NCI-H1694 treated with DMSO at 0.1 percent for 48 hours (cell line): ENCODE measurements at places on chromosomes 3 and 15.

GRCh38 chr3:156978481-156978961 lies 152.4 kb downstream of the LEKR1 start:
- DNase-seq = no peak

GRCh38 chr3:39590806-39591205 lies 123.3 kb downstream of the MOBP start:
- no peak for DNase-seq

DNA sequence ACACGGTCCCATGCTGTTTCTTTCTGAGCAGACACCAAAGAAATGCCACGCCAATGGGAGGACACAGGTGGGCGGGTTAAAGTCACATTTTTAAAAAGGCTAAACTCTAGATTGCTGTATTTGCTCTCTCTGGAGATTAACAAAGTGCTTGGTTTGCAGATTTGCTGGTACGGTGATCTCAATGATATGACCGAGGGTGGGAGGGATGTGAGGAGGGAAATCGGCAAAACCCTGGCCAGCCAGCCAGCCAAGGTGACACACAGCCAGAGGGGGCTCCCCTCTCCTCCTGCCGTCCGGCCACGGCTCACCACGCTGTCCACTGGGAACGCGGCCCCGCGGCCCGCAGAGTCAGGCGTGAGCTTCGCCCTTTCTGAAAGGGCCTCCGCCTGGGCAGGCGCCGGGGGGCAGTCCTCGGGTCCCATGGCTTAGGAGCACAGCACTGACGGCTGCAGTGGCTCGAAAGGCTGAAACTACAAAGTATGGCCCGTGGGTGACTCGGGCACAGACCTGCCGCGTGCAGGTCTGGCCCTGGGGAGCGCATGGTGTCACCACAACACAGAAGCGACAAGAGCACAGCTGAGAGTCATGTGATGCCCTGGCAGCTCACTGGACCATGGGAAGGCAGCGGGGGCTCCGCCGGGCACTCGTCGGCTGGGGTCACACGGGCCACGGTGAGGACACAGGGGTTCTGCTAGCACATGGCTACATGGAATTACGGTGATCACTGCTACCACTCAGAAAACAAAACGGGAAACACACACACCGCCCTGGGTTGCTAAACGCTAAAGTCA lies 57.8 kb upstream of the RPL32 start:
- DNase-seq = no peak

- DNase-seq = no peak
Measured at GRCh38 chr3:120497818-120498217, 47.0 kb upstream of the FSTL1 start.

DNA sequence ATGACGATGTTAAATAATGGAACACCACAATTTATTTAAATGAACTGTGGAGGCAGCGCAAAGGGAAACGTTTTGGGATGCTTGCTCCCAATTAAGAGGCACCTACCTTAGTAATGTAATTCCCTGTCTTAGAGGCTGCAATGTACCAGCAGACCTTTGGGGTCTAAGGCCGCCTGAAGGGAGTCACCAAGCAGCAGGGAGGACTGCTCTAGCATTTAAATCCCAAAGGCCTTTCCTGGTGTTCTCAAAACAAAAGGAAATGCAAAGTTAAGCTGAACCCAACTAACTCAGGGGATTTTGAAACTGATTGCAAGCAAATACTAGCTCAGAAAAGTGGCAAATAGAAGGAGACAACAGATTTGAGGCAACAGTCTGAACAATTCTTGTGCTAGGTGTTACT lies 510.8 kb downstream of the GABRG3 start:
- no peak for DNase-seq

DNA sequence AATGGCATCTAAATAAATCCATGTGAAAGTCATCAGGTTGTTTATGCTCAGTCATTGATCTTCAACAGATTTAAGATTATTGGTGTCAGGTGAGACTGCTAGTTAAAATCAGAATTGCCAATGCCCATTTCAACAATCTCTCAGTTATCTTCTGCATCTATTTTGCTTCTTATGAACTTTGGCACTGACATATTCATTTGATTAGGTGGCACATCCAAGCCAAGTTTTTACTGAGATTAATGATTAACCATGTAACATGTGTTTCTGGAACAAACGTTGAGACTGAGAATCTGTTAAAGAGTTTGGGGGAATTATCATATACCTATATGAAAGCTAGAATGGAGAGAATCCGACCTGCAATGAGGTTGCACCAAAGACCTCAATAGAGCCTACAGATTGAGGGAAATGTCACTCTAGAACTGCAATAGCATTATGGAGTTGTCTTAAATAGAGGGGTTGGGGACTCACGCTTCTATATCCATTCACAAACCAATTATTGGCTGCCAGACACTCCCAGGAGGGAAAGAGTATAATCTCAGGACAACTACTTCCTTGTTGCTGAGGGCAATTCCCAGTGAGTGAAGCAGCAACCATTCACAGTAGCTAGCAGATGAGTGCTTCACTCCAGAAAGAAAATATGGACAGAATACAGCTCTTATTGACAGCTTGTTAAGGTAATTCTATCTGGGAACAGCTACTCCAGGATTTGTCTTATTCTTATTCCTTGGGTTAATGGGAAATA lies 891.3 kb downstream of the SQOR start:
- no peak for DNase-seq

GRCh38 chr3:127081001-127081720 lies 98.2 kb downstream of the PLXNA1 start:
- DNase-seq = no peak

- no peak for DNase-seq
Measured at GRCh38 chr3:136960838-136961836, 3.4 kb downstream of the IL20RB start.

DNA sequence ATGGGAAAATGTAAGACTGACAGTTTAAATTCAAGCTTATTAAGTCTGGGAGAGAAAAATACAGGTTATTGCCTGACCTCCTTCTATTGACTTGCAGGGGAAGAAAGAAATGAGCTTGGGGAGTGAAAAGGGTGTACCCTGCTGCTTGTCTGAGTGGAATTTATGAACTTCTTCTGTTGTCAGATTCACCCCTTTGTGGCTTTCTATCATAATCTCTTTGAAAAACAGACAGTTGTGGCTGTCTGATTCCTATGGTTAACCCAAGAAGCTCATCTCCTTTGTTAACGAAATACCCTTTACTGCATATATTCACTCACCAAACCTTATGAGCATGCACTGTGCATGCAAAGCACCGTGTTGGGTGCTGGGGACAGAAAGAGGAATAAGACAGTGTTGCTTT lies 22.5 kb downstream of the GPD1L start:
- no peak for DNase-seq

- DNase-seq = no peak
Measured at GRCh38 chr3:15823092-15823491, 25.3 kb upstream of the ANKRD28 start.

DNA sequence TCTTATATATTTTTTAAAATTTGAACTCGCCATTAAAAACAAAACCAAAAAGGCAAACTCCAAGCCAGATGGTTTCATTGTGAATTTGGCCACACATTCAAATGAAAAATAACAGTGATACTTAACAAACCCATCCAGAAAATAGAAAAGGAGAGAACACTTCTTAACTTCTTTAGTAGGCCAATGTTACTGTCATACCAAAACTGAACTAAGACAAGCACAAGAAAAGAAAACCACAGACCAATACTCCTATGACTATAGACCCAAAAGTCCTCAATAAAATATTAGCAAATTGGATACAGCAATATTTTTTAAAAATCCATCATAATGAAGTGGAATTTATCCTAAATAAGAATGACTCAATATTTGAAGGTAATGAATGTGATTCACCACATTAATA lies 73.5 kb upstream of the ALDH1A3 start:
- DNase-seq = no peak

- no peak for DNase-seq
Measured at GRCh38 chr3:127475391-127475790, 115.1 kb downstream of the TPRA1 start.

DNA sequence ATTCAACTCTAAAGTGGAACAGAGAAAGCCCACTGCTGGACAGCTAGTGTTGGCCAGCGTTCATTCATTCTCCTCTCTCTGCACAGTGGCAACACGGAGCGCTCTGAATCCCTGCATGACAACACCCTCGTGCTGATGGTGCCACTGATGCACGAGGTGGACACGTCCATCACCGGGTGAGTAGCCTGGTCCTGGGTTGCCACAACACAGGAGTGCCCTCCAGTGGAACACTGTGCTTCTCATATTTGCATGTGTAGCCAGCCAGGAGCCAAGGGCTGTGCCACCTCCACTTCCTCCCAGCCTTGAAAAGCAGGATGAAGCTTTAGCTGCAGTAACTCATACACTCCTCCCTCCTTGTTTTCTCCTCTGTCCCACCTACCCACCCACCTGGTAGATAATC lies 120.0 kb upstream of the CTDSPL start:
- DNase-seq = no peak

GRCh38 chr15:33934396-33934795 lies 33.9 kb upstream of the CHRM5 start:
- DNase-seq = no peak

DNA sequence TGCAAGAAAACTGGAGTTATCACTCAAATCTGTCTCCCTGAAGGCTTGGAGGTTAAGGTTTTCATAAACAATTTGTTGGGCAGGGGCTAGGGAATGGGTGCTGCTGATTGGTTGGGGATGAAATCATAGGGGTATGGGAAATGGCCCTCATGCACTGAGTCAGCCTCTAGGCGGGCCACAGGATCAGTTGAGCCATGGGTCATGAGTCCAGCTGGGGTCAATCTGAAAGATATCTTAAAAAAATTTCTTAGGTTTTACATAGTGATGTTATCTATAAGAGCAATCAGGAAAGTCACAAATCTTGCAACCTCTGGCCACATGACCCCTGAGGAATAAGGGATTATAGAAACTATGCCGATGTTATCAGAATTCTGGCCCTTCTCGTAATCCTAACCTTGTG lies 491.7 kb downstream of the ZIC1 start:
- no peak for DNase-seq

DNA sequence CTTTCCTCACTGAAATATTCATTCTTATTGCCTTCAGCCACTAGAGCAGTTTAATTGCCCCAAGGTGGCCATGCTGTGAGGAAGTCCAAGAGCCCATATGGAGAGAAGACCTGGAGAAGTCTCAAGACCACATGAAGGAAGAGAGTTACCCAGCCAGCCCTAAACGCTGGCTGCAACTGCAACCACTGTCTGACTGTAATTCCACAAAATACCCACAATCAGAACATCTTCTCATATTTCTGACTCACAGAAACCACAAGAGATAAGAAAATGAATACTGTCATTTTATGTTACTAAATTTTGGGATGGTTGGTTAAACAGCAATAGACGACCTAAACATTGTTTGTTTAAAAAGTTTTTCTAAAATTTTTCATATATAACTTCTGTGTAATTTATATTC lies 14.7 kb upstream of the SST start:
- no peak for DNase-seq

DNA sequence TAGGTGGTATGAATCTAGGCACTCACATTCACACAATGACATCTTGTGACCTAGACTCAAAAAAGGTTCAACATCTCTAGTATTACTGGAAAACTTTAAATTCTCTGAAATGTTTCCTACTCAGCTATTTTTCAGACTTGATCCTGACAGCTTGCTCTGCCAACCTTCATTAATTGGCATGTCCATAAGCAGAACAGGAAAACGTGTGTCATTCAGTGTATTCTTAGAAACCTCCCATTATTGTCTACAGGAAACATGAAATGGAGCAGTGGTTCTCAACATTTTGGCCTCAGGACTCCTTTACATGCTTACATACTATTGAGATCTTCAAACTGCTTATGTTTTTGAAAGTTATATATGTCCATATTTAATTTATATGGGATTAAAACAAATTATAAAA lies 363.2 kb downstream of the NAALADL2 start:
- peak; percentile 27 for DNase-seq

DNA sequence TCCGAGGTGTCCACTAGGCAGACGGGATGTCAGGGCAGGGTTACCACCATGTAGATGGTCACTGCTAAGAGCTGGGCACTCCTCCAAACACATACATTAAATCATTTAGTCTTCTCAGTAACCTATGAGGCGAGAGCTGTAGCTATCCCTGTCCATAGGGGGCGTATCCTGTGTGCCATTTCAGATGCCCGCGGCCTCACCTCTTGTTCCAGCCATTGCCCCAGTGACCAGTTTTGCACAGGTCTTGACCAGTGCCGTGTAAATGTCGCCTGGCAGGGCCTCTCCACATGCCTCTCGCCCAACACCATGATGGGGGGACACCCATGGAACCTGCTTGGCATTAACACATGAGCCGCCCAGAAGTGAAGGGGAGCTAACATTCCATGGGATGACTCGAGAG lies 20.8 kb upstream of the SRP14 start:
- DNase-seq = no peak
